Activated T-helper 1 cell treated with anti-CD3 and anti-CD28 coated beads, Interleukin-2, amount 50 U/mL, for 16 hours (primary cell): ENCODE measurements at places on chromosomes 1 and 21.

DNA sequence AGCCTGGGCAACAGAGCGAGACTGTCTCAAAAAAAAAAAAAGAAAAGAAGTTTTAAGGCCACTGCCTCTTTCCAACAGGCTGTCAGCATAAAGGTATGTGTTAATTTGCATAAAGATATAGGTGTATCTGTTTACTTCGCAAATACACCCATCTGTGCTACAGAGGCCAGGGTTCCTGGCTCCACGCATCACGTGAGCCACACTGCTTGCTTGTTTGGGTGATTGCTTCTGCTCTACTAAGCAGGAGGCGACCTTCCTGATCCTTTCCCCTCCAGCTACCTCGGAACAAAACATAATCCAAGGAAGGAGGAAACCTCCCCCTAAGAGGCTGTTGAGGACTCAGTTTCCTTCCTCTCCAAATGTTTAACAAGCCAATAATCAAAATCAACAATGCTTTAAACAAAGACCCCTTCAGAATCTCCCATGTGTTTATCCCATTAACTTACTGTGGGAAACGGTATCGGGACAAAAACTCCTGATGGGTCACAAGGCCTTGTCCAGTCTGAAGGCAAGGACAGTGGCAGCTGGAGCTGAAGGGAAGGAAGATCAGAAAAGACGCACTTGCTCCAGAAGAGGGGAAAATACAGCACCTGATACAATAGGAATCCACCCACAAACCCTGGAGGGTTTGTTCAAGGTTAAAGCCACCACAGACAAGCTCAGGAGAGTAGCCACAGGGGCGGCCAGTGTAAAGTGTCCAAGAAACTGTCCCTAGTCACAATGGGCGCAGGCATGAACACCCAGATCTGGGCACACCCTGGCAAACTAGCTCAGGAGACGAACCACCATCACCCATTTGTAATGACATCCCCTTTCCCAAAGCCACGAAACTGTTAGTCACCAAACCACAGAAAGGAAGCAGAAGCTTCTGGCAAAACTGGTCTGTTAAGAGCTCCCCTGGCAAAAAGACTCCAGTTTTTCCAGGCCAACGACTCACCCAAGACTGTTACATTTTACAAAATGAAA is 17.2 kb downstream of the CTNNBIP1 start:
- no peak for DNase-seq

- no peak for DNase-seq
Observed at GRCh38 chr1:19179597-19180264, 30.3 kb downstream of the UBR4 start.

- DNase-seq, result no peak
Observed at GRCh38 chr1:243312952-243313634, 57.3 kb downstream of the SDCCAG8 start.

GRCh38 chr21:44093761-44094160 is 13.4 kb upstream of the PWP2 start:
- DNase-seq, result no peak

GRCh38 chr1:27026621-27027574 is 14.2 kb upstream of the TENT5B start:
- DNase-seq, result no peak

DNA sequence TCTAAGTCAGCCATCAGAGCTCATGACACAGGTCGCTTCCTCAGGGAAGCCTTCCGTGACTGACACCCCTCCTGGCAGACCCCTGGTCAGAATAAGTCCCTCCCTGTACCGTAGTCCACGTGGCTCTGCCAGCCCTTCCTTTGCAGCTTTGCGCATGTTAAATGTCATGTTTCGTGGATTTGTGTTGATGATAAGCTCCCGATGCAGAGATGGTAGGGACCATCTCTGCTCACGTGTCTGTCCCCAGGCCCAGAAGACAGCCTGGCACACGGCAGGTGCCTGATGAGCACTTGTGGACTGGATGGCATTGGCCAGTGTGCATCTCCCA is 75.9 kb downstream of the DHRS3 start:
- DNase-seq, result no peak

DNA sequence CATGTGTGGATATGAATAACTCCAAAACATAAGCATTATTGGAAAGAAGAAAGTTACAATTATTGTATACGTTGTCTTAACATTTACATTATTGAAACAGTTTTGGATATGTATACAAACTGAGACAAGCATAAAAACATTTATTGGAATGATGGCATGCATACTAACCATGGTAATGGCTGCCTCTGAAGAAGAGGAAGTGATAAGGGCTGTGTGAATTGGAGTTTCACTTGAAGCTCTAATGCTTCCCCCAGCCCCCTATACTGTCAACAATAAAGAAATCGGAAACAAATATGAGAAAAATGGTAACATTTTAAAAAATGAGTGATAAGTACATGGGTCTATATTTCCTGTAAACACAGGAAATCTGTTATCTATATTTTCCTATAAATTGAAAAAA is 367.7 kb upstream of the DPYD start:
- DNase-seq, result no peak

DNA sequence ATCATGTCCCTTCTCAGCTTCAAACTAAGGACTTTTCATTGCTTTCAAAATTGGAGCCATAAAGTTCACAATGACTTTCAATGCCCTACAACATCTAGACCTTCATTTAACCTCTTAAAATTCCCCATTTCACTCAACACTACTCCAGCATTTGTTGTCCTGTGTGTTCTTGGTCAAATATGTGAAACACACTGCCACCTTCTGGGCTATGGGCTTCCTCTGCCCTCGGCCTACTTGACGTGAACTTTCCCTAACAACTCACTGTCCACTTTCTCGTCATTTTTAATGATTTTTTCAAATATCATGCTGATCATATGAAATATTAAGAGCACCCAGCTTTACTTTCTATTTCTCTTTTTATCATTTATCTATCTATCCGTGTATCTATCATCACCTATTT is 2018.4 kb downstream of the NCAM2 start:
- DNase-seq, result no peak

GRCh38 chr1:217105437-217105836 is 382.2 kb upstream of the ESRRG start:
- no peak for DNase-seq

DNA sequence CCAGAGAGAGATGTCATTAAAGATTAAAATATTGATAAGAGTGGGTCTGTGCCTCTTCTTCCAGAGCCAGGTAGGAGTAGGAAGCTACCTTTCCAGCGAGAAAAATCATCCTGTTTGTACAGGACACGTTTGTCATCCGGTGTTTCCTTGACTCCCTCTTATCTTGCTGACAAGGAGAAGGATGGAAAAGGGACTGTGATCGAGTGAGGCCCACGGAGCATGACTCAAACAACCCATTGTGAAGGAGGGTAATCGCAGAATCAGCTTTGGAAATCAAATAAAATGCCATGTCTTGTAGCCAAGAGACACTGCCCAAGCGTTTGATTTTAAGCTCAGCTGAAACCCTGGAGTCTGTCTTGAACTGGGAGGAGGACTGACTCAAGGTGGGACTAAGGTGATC is 97.7 kb downstream of the IGSF21 start:
- DNase-seq, result no peak

DNA sequence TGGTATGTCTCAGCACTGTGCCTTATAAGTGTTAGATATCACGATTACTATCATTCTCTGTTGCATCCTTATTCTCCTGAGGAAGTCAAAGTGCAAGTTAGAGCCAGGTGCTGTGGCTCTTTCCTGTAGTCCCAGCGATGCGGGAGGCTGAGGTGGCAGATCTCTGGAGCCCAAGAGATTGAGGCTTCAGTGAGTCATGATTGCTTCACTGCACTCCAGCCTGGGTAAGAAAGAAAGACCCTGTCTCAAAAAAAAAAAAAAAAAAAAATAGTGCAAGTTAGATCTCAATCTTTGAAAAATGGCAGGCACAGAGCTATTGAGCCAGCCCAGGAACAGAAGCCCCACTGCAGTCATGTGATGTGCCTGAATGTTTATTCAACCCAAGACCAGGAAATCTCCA is 147.8 kb upstream of the POGK start:
- DNase-seq, result no peak

- DNase-seq, result no peak
Observed at GRCh38 chr1:223873044-223873443, 27.3 kb upstream of the TP53BP2 start.

DNA sequence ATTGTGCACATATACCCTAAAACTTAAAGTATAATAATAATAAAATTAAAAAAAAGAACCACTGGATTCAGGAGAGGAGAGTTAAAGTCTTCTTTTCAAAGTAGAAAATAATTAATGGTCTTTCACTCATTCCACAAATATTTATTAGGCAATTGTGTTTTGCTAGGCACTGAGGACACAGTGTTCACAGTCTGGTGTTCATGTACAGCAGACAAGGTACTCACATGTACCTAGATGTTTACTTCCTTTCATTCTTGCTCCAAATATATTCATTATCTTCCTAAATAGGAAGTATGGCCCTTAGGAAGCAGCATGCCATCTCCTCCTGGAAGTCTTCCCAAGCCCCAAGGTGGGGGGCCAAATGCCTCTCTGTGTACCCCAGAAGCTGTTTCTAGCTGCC is 265.0 kb downstream of the NPHP4 start:
- DNase-seq, result no peak

GRCh38 chr21:37618081-37618480 is 251.5 kb downstream of the DYRK1A start:
- no peak for DNase-seq

GRCh38 chr1:36411674-36412648 is 14.3 kb upstream of the LSM10 start:
- DNase-seq, result no peak

- peak; percentile 58 for DNase-seq
Observed at GRCh38 chr1:11645670-11646265, 8.5 kb downstream of the FBXO2 start.

DNA sequence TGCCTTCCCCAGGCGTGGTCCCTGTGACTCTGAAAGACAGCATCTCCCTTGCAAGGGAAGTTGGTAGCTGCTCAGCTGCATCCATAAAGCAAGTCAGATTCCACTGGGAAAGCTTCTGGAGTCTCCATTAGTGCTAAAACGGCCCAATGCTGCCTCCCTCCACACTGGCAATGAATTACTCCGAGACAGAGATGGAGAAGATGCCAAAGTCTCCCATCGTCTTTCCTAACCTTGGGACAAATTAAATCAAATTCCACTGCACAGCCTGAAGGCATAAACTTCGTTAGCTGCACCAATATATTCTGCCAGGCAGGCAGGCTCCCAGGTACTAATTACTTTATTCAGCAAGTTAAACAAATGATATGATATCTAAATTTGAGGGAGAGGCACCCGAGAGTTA is 106.3 kb upstream of the GJB5 start:
- DNase-seq, result no peak

GRCh38 chr1:203675596-203676347 is 49.1 kb downstream of the ATP2B4 start:
- DNase-seq, result no peak

- no peak for DNase-seq
Observed at GRCh38 chr1:32873484-32873883, 2.8 kb upstream of the FNDC5 start.

GRCh38 chr1:186609183-186609582 is 71.0 kb downstream of the PTGS2 start:
- DNase-seq, result no peak

GRCh38 chr1:168732736-168733135 is 3.7 kb upstream of the DPT start:
- no peak for DNase-seq

- no peak for DNase-seq
Observed at GRCh38 chr1:228090613-228091081, 8.1 kb downstream of the ARF1 start.

DNA sequence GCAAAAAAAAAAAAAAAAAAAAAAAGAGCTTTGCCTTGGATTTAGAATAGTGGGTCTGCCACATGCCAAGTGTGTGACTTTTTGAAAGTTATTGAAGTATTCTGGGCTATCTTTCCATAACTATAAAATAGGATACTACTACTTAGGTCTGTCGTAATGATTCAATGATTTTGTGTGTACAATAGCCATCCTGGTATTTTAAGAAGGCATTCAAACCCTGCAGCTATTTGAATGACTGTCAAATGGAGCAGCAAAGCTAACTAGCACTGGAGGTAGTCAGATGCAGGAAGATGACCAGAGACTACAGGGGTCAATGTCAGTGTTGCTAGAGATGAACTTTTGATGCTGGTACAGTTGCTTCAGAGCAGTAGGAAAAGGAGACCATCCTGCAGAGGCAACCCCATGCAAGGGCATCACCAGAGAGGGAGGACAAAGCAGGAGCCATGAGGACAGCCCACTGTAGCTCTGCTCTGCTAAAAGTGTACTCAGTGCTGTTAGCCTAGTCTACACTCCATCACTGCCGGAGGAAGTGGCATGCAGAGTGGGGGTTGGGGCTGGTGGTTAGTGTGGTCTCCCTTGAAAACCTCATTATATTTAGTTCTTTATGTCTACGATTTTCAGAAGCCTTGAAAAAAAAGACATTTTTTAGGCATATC is 29.0 kb downstream of the DUSP10 start:
- DNase-seq, result peak; percentile 58

- no peak for DNase-seq
Observed at GRCh38 chr1:204103431-204103741, 30.5 kb downstream of the SOX13 start.

DNA sequence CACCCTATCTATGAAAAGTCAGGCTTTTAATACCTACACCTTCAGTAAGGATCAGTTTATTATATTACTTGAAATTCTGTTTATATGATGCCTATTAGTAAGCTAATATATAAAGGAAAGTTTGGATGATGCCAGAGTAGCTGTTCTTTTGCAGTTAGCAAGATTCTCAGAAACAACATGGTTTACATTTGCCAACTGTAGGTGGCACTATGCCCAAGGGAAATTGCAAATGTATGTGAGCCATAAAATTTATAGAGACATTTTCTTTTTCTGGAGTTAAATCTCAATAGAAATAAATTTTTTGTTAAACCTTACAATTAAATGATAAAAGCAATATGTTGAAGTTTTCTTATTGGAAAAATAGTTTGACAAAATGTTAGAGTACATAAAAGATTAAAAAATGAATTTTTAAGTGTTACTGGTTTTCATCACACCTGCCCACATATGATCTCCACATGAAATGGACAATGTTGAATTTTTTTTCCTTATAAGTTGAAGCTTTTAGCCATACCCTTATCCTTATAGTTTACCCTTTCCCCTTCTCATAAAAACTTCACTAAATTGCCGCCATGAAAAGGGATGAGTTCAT is 32.1 kb upstream of the EPHX4 start:
- peak; percentile 2 for DNase-seq

DNA sequence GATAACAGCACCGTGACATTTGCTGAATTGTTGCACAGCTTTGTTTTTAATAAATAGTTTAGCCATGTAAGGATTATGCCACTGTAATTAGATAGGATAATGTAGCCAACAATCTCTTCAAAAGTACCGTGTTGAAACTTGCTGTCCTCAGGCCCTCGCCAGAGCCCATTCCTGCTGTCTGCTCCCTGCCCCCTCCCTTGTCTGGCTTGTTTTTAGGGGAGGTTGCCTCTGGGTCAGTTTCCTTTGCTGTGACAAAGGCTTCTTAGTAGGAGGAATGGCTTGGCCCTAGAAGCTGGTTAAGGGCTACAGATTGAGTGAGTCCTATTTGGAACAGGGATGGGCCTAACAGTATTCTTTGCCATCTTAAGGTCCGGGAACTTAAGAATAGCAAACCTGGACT is 107.9 kb downstream of the LMO4 start:
- no peak for DNase-seq
